Activated CD8-positive, alpha-beta memory T cell treated with anti-CD3 and anti-CD28 coated beads, Interleukin-2, amount 50 U/mL, for 48 hours (primary cell): ENCODE measurements at places on chromosomes 3 and 15.
A peak's percentile ranks its signal among the peaks of the same experiment; 100 is the strongest.

GRCh38 chr3:56137415-56137814, 330.9 kb downstream of the ERC2 start:
- DNase-seq, result no peak

DNA sequence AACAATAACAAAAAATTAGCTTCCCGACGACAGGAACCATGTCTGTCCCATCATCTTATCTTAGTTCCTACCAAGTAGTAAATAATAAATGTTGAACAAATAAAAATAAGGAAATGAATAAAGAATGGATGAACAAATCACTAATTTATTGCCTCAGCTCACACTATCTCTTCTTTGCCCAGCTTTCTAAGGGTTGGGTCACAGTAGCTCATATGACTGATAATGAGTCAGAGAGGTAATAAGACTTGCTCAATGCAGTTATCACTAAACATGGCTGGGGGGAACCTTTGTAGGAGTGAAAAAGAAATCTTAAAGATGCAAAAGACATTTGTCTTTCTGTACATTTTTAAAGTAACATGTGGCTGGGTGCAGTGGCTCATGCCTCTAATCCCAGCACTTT, 182.2 kb downstream of the WDR76 start:
- DNase-seq, result no peak

GRCh38 chr3:105119801-105120340, 246.8 kb upstream of the ALCAM start:
- no peak for DNase-seq

DNA sequence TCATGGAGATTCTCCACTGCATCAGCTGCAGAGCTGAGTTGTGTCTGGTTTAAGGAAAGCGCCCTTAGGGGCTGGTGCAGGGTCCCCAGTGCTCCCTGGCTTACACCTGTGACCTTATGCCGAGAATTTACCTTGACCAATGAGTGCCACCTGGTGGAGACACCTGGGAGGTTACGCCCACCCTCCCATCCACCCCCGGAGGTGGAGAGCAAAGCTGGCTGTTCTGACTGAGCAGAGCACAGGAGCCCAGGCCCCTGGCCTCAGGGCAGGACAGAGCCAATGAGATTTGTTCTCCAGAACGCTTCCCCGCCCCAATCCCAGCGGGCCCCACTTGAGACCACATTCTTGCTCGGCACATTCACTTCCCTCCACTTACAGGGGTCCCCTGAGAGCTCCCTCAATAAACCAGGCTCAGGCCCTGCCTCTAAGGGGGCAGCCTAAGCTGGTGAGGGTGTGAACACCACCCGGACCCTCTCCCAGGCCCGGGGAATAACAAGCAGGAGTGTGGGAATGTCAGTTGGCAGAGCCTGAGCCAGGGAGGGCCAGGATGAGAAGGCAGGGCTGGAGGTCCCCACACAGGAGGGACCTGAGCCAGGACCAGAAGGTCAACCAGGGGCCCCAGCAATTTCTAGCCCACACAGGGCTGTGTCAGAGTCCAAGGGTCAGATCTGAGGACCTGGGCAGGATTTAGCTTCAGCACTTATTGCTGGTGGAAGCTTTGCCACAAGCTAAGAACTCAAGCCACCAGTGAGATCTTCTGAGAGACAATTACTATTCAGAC, 117.1 kb downstream of the TPRA1 start:
- DNase-seq, result no peak

DNA sequence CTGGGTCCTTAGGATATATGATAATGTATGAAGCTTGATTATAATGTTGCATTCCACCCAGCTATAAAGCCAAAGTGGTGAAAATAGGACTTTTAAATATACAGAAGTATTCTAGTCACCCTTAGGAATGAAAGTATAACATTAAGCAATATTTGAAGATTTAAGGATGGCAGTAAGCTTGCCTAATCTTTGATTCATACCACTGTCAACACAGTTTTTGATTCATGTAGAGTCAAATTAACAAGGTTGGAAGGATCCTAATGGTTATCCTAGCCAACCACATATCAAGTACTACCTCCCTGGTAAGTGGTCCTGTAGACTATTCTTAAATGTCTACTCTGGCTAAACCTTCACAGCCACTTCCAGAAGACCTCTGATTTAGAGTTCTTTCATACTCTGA, 18.6 kb downstream of the ARIH1 start:
- DNase-seq, result no peak

DNA sequence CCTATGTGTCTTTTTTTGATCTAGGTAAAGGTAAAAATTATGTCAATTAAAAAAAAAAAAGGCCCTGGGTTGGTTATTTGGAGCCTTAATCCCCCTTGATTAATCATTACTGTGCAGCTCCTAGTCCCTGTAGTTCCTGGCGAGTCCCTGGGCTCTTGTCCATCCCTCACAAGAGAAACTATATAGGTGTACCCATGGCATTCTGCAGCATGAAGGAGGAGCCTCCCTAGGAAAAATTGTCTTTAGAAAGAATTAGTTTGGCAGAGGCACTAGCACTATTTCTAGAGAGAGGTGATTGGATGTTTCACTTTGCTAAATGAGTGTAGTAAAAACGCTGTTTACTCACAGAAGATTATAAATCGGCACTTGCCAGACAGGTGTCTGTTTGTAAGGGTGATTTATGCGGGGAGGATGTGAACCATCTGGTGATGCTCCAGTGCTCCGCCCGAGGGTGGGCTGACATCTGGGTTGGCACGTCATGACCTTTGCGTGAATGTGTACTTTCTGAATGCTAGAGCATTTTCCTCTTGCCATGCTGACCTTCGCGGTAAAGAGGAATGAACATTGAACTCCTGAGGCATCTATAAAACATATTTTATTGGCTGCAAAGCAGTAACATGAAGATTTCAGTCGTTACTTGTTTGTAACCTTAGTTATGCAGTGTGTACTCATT, 12.6 kb downstream of the PLCL2 start:
- peak; percentile 66 for DNase-seq

- DNase-seq, result no peak
Measured at GRCh38 chr3:128194843-128195242, 41.6 kb downstream of the EEFSEC start.

GRCh38 chr3:107432646-107433045, 55.4 kb downstream of the CCDC54 start:
- no peak for DNase-seq

- DNase-seq, result peak; percentile 61
Measured at GRCh38 chr3:57983734-57984518, 24.3 kb upstream of the FLNB start.

GRCh38 chr3:76554707-76555106, 485.2 kb upstream of the ROBO2 start:
- no peak for DNase-seq

DNA sequence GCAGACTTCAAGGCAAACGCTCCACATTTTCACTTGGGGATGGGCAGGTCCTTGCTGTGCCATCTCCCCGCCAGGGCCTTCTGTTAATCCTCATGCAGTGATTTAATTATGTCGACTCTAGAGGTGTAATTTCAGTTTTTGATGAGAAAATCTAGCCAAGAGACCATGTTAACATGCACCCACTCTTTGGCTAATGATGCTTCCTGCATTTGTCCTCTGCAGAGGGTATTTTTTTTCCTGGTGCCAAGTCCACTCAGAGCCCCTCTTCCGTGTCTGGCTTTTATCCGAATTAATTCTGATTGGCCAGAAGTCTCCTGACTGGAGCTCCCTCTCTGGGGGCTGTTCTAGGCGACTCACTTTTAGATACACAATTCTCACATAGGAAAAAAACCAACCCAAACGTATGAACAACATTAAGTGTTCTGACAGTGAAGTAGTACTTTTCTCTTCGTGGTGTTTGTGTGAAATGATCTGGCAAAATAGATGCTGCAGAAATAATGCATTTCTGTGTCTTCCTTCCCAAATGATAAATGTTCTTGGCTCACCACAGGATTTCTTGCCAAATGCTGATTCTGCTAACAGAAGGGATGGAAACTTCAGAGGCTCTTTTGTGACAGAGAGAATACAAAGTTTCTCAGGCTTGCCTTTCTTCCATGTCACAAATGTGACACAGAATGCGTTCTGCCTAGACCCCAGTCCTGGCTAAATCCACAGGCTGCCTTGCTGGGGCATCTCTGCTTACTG, 190.0 kb downstream of the CACNA2D3 start:
- no peak for DNase-seq

DNA sequence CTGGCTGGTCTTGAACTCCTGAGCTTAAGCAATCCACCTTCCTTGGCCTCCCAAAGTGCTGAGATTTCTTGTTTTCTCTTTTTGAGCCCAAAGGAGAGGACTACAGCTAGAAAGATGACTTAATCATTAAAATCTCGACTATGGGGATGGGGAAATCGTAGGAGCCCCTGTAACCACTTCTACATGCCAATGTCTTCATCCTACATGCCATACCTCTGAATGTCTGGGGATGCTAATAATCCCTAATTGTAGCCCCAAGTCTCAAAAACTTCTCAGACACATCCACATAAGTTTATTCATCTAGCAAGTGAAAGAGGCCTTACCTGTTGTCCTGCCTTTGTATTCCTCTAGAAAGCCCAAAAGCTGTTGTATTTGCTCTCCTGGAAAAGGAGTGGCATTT, 3.7 kb upstream of the RHOV start:
- DNase-seq, result no peak

- DNase-seq, result no peak
Measured at GRCh38 chr3:53643757-53644156, 149.3 kb downstream of the CACNA1D start.

DNA sequence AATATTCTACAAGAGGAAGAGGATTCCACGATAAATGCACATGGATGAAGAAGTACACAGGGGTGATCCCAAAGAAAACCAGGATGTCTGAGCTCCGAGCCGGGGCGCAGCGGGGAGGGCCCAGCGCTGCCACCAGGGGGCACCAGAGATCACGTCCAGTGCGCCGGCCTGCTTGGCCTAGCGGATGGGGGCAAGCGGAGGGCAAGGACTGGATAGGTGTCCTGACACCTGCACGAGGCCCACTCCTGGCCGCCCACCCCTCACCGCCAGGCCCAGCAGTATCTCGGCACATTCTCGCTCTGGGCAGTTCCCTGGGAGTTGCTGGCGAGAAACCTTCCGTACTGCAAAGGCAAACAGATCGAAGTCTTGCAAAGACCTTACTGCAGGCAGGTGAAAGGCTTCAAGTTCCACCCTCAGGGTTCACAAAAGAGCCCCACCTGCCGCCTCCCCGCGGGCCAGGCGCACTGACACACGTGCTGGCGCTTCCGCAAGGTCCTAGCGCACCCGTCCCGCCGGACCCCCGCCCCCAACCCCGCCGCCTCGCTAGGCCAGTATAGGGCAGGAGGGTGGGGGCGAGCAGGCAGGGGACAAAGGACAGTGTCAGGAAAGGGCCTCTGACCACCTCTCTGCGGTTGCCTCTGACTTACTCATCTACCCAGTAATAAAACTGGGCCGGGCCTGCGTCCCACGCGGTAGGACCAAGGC, 3.3 kb downstream of the ANKRD63 start:
- DNase-seq, result peak; percentile 95

GRCh38 chr3:187986514-187986934, 167.4 kb upstream of the LPP start:
- DNase-seq, result peak; percentile 69

DNA sequence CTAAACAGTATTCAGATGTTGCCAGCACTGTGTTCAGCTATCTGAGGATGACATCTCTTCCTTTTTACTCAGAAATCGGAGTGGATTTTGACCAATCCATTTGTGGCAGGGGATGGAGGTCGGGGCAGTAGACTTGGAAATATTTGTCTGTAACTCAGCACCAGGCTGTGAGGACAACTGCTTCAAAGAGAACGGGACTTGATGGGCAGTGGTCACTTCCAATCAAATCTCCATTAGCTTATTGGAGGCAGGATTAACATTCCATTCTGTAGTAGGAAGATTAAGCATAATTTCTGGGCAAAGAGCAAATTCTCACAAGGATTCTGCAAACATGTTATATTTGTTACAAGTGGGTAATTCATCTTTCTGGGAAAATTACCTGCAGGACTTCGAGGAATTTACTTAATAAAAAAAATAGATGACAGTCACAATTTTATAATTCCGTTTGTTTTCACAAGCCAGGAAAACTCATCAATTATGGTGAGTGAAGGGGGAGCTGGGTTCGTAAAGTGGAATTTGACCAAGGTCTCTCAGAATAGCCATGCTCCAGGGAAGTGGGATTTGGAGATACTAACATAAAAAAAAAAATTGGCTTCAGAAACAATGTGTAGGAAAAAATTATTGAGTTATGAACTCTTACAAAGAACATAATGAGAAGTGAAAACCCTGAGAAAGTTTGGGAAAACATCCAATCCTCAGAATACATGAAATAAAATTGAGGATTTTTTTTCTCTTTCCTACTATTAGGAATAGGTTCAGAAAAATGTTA, 18.1 kb downstream of the CRABP1 start:
- DNase-seq, result no peak

DNA sequence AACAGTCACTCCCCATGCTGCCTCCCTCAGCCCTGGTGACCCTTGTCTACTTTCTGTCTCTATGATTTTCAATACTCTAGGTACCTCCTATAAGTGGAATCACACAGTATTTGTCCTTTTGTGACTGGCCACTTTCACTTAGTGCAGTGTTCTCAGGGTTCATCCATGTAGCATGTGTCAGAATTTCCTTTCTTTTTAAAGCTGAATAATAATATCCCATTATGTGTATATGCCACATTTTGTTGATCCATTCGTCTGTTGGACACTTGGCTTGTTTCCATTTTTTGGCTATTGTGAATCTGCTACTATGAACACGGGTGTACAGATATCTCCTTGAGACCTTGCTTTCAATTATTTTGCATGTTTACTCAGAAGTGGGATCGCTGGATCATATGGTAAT, 34.1 kb downstream of the PML start:
- DNase-seq, result no peak

DNA sequence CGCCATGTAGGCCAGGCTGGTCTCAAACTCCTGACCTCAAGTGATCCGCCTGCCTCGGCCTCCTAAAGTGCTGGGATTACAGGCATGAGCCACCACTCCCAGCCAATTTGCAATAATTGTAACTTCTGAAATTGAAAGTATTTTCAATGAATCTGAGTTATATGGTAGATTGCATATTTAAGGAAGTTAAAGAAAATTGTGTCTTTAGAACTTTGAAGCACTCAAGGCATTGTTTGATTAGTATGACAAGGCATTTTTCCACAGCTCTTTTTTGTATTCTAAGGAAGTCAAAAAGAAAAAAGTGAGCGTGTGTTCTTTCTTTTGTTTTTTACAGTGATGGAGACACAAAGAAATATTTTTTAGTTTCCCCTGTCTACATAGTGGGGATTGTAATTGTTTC, 15.7 kb upstream of the RPLP1 start:
- no peak for DNase-seq

DNA sequence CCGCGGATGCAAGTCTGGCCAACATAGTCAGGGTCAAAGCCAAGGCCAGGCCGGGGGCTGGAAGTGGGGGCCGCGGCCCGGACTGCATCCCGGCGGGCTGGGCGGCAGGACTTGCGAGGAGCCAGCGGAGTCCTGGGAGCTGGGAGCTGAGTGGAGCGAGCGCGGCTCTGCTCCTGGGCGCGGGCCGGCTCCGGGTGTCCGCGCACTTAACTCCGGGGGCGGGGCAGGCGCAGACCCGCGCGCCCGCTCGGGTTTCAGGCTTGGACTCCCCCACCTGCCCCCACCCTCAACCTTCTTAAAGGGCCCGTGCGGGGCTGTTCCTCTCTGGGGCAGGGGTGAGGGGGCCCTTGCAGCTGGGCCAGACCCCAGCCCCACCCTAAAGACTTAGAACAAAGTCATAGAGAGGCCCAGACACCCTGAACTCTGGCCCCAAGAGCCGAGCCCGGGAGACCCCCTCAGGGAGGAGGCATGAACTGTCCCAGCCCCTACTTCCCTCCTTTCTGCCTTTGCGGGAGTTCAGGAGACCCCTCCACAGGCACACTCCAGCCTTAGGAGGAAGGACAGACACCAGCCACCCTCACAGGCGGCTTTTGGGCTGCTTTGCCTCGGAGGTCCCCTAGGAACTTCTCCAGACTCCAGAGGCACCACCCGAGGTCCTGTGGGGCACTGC, at the start of gene CSPG4:
Gene CSPG4 (minus strand): TSS at position 181 of the 670 bp plus-strand sequence. CDS start 93 bp downstream, at position 88.
- no peak for DNase-seq

- no peak for DNase-seq
Measured at GRCh38 chr3:197811343-197811742, 20.3 kb downstream of the LRCH3 start.
